ENCODE measurements at places on chromosomes 5 and 9. TPM values are rescaled to one million over a fixed set of nuclear protein-coding genes. Genes with fewer than 3 reads are reported as not detected.

- no peak for DNase-seq
Observed at GRCh38 chr9:117413346-117414219, 1.3 kb downstream of the ASTN2 start.

DNA sequence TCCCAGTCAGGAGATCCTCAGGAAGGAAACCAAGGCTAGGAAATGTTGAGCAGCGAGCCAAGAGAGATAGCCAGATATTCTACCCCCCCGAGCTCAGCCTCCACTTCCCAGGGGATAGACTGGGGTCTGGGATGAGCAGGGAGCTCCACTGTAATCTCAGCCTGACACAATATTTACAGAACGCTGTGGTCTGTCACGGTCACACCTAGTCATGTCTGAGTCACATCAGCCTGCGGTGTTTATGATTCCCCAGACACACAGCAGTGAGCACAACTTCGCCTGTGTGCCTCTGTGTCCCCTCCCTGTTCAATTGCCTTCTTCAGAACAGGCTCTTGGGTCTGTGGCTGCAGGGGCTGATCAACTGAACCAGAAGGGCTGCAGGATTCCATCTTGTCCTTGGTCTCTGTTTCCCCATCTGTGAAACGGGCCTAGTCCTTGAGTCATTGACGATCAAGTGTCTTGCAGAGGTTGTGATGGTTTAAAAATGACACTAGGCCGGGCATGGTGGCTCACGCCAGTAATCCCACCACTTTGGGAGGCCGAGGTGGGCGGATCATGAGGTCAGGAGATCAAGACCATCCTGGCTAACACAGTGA lies 8.6 kb upstream of the PRRX2 start:
- peak; percentile 65 for DNase-seq

DNA sequence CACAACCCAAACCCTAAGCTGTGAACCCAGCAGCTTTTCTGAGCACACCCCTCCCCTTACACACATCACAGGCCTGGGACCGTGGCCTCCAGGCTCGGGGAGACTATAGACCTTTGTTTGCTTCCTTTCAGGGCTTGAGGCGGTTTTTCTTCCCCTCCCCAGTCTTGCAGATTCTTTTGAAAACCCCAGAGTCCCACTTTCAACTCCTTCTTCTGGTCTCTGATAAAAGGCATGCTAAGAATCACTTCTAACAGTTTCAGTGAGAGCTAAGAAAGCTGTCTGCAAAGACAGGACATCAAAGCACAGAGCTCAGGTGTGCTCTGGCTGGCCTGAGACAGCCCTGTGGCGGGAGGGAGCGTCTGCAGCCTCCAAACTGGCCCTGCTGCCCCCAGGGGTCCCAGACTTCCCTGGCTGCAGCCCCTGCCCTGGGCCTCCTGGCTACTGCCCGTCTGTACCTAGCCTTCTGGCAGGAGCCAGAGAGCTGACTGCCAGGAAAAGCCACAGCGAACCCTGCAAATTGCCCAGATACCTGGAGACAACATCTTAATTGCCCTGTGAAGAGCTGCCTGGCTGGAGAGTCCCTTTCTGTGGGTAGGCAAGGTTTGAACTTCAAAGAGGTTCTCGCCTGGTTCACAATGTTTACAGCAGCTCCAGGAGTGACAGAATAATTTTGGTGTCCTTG lies 138.9 kb downstream of the GADD45G start:
- no peak for DNase-seq

DNA sequence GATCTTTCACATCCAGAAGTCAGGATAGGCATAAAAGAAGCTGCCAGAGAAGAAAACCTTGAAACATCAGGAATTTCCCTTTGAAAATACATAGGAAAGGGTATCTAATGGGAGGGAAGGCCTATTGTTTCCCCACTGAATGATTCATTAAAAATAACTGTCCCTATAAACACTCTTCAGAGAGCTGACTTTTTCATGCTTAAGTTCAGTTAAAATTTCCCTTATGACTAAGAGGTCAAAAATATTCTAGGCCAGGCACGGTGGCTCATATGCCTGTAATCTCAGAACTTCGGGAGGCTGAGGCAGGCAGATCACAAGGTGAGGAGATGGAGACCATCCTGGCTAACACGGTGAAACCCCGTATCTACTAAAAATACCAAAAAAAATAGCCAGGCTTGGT lies 499.5 kb downstream of the ENC1 start:
- DNase-seq, result peak; percentile 75

The RUSC2 gene
- total RNA-seq, result 10.0 TPM

DNA sequence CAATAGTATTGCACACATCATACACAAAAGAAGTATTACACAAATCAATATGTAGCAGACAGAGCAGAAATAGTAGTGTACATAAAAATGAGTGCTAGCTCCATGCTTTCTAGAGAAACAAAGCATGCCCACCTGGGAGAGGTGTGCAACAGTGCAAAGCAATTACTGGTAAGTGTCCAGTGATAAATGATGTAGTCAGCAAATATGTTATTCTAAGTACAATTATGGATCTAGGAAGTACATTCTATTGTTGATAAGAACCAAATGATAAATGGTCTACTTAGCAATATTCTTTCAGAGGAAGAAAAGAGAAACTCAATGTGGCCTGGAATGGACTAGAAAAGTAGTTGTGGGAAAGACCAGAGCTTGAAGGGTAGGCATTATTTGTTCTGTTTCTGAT lies 188.6 kb downstream of the HINT1 start:
- no peak for DNase-seq

GRCh38 chr9:131475111-131475955 lies 27.4 kb upstream of the POMT1 start:
- no peak for DNase-seq

- DNase-seq, result peak; percentile 52
Observed at GRCh38 chr5:138874241-138874640, 894 bp downstream of the LRRTM2 start.

DNA sequence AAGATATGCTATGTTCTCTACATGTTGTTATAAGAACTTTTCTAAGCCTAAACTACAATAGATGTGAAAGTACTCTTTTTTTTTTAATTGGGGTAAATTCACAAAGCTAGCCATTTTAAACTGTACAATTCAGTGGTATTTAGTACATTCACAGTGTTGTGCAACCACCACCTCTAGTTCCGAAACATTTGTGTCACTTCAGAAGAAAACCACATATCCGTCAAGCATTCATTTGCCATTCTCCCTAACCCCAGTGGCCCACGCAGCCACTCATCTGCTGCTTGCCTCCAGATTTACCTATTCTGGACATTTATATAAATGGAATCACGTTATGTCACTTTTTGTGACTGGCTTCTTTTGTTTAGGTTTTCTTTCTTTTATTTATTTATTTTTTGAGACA lies 43.1 kb downstream of the SPTAN1 start:
- DNase-seq, result no peak

The WDR38 gene
- not detected for total RNA-seq

The ITGA1 gene
- 12.6 TPM for total RNA-seq

The KCNN2 gene
- total RNA-seq, result 0.50 TPM

GRCh38 chr5:159780246-159780645 lies 136.0 kb upstream of the ADRA1B start:
- DNase-seq, result peak; percentile 61

The TBC1D9B gene
- total RNA-seq, result 47.0 TPM

GRCh38 chr5:15522187-15522520 lies 22.2 kb downstream of the FBXL7 start:
- DNase-seq, result no peak
